RCC 7860 (cell line): ENCODE measurements at places on chromosomes 12 and 14.
A peak's percentile ranks its signal among the peaks of the same experiment; 100 is the strongest.

GRCh38 chr12:120887253-120888043 lies 16.7 kb downstream of the SPPL3 start:
- no peak for DNase-seq

- DNase-seq: no peak
Measured at GRCh38 chr12:64082866-64083268, 139.2 kb downstream of the KICS2 start.

DNA sequence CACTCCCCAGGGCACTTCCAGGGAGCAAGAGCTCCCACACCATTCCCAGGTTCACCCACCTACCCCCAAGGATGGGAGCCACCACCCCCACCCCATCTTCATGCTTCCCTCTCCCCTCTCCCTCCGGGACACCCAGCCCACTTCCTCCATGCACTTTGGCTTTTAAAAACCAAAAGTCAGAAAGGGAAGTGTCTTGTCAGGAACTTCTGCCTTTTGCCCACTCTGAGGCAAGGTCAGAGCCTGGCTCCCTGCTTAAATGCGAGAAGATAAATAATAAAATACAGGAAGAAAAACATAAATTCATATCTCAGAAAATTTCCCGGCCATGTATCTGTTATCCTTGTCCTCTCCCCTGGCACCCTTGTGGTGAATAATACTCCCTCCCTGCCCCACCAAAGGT lies 81.6 kb downstream of the PTGER2 start:
- DNase-seq: no peak

- DNase-seq: no peak
Measured at GRCh38 chr12:114879354-114879753, 195.4 kb upstream of the TBX3 start.

DNA sequence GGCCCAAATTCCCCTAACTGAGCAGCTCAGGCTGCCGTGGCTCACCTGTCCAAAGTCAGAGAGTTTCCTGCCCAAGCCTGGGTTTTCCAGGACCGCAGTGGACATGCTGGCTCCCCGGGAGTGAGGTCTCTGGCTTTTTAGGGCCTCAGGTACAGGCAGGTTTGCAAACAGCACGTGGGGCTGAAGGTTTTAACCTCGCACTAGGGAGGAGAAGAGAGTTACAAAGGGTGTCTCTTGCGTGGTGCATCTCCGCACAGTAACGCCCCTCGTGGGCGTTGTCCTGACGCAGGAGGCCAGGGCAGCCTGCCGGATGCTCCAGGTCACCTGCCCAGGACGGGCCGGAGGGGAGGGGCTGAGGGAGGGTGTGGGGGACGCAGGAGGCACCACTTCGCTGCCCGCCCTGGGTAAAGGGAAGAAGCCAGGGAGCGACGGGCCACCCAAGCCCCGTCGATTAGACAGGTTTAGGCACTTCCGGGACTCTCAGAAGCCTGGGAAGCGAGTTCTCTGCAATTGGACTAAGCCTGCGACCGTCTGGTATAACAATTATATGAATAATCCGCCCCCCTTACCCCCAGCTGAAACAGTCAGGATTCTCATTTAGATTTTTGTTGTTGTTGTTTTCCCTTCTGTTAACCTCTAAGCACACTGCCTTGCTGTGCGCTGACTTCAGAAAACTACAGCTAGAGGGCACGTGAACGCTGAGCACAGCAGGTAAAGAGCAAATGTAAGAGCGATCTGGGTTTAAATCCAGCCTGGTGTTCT lies at the start of gene PAH:
Gene PAH, minus strand, starts transcription at position 219 of the 762 bp plus-strand sequence. Its CDS starts 114 bp downstream, at position 105.
- DNase-seq: no peak

- no peak for DNase-seq
Measured at GRCh38 chr14:106841701-106842100, 1315.3 kb downstream of the TMEM121 start.

- DNase-seq: no peak
Measured at GRCh38 chr14:39025250-39025809, 77.7 kb downstream of the SEC23A start.

DNA sequence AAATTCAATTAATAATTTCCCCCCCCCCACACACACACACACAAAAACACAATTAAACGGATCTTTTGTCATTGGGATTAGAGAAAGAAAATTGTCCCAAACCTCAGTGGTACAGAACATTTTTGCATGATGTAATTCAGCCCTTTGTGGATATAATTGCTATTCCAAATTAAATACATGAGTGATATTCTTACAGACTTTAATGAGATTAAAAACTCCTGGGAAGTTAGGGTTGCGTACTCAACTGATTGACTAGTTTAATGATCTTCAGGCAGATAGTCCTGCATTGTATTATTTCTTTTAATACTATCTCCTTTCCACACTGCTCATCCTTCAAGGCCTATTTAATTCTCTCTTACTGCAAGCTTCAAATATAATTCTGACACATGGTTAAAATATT lies 711.8 kb upstream of the LRFN5 start:
- DNase-seq: no peak

DNA sequence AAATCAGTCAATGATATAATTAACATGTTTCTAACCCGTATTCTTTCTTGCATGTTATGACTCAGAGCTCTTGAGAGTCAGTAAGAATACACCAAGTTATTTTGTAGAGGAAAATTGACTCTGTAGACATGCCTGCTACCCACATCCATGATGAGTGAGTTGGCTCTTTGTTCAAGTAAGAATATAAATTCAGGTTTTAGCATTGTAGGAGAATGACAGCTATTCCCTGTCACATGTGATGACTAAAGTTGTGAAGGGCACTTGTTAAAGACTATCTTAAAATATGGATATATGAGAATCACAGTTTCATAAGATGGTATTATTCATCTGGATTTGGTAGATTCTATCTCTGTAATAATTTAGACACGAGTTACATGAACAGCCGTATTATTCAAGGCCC lies 209.1 kb downstream of the CCDC59 start:
- DNase-seq: no peak

- DNase-seq: no peak
Measured at GRCh38 chr14:23559010-23559925, 3.2 kb downstream of the THTPA start.

DNA sequence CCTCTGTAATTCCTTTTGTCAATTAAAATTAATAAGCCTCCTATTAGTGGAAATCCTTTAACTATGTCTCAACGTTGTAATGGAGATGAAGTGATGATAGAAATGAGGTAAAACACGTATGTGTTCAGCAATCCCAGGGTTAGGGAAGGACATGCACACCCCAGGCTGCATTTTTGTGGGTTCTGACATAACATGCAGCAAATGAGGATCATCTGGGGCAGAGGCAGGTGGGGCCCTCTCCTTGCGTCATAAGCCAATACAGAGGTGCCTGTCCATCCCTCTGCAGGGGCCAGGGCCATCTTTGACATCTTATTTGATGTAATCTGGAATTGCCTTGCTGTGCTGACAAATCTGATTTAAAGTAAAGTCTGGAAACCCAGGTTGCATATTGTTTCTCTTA lies 73.2 kb downstream of the MYRFL start:
- no peak for DNase-seq

GRCh38 chr14:61050417-61050816 lies 69.4 kb downstream of the SLC38A6 start:
- no peak for DNase-seq

DNA sequence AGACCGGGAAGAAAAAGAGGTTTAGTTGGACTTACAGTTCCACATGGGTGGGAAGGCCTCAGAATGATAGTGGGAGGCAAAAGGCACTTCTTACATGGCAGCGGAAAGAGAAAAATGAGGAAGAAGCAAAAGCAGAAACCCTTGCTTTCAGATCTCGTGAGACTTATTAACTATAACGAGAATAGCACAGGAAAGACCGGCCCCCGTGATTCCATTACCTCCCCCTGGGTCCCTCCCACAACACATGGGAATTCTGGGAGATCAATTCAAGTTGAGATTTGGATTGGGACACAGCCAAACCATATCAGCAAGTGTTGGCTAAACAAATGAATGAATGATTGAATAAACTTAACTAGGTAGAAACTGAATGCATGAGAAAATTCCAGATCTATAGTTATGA lies 85.3 kb upstream of the PARP11 start:
- DNase-seq: no peak

DNA sequence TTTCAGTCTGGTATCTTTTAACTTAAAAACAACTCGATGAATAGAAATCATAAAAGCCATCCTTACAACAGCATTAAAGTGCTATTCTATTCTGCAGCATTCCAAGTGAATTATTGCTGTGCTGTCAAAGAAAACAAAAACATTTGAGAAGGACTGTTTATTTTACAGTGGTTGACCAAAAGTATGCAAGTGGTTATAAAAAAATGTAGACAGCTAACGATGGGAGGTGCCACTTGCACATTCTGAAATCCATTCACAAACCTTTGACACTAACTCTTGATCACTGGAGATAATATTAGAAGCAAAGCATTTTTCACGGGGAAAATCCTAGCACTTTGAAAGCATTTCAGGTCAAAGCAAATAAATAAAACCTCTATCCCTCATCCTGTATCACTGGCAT lies 55.6 kb downstream of the HMGA2 start:
- peak; percentile 69 for DNase-seq

DNA sequence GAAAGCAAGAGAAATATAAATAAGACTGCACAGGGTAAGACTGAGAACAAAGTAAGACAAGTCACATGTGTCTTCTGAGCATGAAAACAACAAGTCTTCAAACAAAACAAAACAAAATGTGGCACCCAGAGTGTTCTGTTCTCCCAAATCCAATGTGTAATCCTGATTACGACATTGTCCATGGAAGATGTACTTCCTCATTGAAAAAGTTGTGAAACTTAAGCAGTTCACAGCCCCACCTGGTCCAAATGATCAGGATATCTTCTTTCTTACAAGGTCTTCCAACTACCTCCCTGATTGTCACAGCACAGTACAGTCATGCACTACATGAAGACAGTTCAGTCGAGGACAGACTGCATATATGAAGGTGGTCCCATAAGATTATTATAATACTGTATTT lies 23.3 kb upstream of the NEK9 start:
- DNase-seq: no peak
